ENCODE measurements at places on chromosomes 3 and 15.

DNA sequence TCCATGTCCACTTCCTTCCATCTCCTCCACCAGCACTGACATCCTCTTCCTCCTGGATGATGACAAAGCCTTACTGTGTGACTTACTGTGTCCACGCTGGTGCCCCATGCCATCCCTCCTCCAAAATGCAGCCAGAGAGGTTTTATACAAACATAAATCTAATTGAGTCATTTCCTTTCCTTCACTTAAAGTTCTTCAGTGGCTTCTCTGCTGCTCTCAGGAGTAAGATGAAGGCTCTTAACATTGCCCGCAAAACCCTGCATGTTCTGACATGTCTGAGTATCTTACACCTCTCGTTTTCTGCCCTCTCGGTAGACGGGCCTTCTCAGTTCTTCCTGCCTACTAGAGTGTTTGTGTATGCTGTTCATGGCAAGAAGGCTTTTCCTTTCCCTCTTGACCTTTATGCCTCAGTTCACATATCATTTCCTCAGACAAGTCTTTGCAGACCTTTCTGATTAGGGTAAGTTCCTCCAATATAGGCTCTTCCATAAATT, 175.5 kb downstream of the CFAP20DC start:
- no peak for DNase-seq

GRCh38 chr15:60614862-60615771, 136.2 kb upstream of the ICE2 start:
- peak; percentile 66 for DNase-seq

GRCh38 chr3:171678971-171679492, 131.3 kb downstream of the PLD1 start:
- DNase-seq, result no peak

DNA sequence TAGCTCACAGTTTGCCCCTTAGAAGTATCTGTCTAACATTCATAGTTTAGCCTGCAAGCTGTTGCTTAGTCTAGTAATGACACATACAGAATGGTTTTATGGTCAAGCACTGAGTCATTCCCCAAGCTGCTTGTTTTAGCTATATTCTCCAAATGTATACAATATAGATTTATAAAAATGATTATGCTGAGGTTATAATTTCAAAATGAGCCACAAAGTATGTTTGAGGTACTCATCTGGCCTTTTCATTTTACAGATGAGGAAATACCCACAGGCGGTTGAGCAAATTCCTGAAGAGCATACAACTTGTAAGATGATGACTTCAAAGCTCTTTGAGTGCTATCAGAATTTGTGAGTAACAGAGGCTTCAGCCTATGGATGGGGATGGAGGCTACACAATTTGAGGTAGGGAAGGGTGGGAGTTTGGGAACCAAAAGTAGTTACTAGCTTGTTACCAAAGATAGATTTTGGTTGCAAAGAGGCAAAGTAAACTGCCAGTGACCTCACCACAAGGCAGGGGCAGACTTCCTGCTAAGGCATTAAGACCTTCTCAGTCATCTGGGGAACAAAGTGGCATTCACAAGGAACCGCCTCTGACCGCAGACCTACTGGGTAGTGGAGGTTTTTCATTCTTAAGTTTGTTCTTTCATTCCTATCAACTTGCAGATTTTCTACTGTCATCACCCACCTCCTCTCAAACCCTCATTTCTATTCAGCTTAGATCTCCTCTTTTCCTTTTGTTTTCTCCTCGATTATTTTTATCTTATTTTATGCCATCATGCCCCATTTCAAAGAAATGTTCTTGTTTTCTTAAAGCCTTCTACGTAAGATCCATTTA, 257.2 kb upstream of the NECTIN3 start:
- peak; percentile 75 for DNase-seq

GRCh38 chr3:38534180-38534579, 38.0 kb downstream of the EXOG start:
- no peak for DNase-seq

DNA sequence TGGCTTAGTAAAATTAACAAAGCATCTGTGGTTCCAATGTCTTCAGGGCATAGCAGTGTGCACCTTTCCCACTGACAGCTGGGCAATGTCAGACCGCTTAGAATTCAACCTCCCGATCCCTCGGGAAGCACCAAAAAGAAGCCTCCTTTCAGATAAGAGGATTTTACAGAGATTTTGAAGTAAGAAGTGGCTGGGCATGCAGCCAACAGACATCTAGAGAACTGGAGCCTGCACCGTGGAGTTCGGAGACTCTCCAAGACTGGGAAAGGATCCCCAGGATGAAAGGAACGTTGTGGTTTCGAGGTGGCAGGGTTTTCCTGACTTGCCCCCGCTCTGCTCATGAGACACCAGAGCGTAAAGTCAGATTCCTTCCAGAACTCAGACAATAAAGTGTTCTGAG, 5.3 kb downstream of the FAM174B start:
- no peak for DNase-seq

DNA sequence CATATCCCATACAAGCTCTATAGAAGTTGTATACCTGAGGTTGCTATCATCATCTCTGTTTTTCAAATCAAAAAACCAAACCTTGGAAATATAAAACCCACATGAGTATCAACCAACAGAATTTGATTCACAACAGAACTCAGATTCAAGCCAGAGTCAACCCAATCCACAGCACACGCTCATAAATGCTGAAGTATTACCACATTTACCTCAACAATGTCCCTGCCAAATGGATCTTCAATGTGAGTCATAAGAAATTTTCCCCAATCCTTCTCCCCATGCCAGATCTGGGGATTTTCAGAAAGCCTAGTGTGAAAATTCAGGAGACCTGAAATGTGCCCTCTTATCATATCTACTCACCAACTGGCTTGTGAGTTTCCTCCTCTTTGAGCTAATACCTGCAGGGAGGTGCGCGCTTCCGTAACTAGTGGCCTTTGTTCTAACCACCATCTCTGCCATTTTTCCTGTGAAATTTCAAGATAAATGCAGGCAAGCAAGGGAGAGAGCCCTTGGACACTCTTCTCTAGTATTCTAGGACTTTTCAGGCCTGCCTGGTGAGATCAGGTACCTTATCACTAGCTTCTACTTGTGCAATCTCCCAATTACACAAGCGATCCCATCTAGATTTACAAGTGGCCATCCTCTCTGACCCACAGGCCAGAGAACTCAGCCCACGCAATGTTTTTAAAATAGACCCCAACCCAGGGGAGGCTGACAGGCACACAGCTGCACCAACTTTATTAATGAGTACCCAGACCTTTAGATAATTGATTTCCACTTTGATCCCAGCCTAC, 1076.9 kb upstream of the CFAP20DC start:
- DNase-seq, result no peak

- no peak for DNase-seq
Observed at GRCh38 chr3:44892689-44893088, 18.3 kb downstream of the TGM4 start.

DNA sequence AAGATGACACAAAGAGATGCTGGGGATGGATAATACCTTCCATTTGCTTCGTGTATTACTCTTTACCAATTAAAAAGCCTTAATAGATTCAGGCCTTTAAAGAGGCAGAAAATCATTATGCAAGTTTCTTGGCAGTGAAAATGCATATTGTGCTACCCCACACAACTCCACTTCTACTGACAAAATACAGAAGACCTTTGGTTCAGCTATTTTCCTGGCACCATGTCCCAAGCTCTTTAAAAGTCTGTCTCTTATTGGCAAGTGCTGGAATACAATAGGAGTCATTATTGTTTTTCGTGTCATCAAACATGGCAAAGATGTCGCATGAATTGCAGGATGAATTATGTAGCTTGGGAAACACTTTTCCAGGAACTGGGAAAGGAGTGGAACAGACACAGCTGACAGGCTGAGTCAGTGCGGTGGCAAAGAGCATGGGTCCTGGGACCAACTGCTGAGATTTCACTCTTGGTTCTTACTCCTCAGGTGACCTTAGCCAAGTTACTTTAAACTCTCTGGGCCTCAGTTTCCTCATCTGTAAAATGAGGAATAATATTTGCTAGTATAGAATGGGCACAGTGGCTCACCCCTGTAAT, 5.5 kb upstream of the TSPAN3 start:
- no peak for DNase-seq

GRCh38 chr15:49860101-49860500, 239.3 kb downstream of the DTWD1 start:
- no peak for DNase-seq

DNA sequence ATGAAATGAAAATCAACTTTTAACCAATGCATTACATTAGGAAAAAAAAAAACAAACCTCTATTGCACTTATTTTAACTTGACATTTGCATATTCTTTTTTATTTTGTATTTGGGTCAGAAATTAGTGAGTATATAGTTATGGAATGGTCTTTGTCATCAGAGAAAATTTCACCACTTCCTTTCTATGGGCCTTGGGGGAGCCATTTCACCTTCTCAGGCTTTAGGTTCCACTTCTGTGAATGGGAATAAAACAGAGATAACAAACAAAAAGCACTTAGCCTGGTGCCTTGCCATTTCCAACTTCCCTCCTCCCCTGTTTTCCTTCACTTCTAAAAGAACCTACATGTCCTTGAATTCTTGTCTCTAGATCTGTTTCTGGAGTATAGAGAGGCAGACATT, 168.0 kb upstream of the STT3B start:
- no peak for DNase-seq

GRCh38 chr15:92839696-92840095, 60.4 kb upstream of the CHD2 start:
- peak; percentile 73 for DNase-seq

DNA sequence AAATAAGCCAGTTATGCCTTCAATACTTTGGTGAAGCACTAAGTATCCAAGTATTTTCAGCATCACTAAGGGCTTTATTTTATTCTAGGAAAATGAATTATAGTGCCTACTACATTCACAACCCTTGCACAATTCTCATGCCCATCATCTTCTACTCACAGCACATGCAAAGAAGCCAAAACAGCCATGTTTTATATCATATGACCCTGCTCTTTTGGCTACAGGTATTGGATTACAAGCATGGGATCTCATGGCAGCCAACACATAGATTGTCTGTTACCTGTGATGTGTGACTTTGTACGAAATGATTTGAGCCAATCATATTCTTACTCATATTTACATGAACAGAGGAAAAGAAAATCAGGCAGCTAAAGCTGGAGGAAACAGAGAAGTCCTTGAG, 38.6 kb downstream of the STT3B start:
- DNase-seq, result no peak

DNA sequence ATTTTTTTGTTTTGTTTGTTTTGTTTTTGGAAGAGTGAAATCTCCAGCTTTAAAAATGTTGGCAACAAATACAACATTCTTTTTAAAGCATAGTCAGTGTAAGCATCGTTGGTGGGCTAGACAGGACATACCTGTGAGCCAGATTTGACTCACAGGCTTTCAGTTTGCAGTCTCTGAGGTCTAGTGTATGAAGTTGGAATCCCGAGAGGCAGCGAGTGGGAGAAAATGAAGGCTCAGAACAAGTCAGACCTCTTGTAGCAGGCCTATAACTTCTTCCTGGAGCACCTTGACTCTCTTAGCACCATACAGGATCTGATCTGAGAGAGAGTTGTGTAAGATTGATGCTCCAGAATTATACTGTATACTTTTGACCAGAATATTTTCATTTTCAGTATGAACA, 60.2 kb downstream of the CNTN4 start:
- no peak for DNase-seq

GRCh38 chr3:43260412-43260811, 25.9 kb upstream of the SNRK start:
- DNase-seq, result no peak

DNA sequence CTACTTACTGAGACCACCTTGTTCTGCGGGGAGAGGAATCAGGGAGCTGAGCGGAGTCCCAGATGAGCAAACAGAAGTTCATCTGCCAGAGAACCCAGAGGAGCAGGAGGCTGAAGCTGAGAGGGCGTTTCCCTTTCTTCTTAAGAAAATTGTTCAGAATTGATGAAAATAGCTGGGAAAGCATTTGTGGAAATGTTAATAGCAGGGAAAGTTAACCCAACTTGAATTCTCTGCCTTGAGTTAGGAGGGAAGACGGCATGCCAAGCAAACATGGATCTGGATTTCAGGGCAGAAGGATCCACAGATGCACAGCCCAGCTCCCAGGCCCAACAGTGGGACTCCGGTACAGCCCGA, 23.2 kb downstream of the CRABP1 start:
- DNase-seq, result no peak

DNA sequence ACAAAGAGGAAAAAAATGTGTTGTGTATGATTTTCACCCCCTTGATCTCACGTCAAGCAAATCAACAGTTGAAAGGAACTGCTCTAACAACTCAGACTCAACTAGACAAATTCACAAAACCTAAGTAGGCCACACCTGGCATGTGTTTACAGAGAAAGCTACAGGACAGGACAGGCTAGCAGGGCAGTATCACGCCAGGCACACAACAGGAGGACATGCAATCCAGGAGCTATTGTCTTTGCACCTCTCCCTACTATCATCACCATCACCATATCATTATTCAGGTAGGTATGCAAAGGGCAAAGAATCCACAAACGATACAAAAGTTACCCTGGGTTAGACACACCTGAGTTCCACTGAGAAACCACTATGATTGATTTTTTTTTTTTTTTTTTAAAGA, 86.4 kb downstream of the TBL1XR1 start:
- DNase-seq, result no peak

DNA sequence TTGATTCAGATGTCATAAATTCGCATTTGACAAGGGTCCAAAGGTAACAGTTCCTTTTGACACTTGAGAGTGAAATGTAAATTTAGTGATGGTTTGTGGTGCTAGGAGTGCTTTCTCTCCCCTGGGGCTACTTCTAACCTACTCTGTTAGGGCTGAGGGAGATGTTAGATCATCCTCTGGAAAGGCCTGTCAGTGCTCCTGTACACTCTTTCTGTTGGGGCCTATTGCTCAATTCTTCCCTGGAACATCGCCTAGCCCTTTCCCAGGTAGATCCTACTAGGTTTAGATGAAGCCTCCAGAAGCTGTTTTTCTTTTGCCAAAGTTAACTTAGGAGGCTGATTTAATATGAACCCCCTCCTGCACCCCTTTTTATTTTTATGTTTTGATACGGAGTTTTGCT, 1.4 kb downstream of the PCCB start:
- no peak for DNase-seq

DNA sequence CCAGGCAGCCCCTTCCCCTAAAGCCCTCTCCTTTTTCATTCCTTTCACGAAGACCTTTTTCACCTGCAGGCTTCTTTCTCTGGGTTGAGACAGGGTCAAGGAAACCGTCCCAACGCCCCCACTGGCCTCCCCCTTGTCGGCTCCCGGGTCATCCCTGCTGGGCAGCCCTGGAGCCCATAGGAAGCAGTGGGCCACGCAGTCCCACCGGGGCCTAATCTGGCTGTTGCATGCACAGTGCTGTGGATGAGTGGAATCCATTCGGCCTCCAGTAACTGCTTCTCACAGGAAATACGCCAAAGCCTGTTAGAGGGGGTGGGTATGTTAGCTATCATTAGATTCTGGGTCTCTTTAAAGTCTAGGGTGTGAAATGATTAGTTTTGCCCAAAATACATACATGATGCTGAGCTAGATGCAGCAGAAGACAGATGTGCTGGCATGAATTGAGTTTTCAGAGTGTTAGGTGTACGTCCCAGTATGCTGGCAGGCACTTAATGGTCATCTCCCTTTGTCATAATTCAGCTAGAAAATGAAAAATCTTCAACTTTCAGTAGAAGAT, 16.6 kb downstream of the LYSMD4 start:
- DNase-seq, result peak; percentile 23
